ENCODE measurements at places on chromosomes 3 and 15. TPM values are rescaled to one million over a fixed set of nuclear protein-coding genes. Genes with fewer than 3 reads are reported as not detected.

DNA sequence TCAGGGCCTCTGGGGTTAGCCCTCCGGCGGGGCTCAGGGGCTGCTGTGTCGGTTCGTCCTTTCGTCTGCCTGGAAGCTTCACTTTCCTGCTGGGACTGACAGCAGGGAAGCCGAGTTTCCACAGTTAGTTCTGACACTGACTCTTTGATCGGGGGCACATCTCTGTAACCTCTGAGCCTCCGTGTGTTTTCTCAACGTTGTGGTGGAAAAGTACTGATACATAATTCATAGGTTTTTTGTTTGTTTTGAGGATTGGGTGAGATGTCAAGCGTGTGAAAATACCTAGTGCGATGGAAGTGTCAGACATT, 481 bp downstream of the AP4E1 start:
- no peak for DNase-seq
- peaks cover 4% of the 10 kb centered on the region for H3K36me3 ChIP-seq

DNA sequence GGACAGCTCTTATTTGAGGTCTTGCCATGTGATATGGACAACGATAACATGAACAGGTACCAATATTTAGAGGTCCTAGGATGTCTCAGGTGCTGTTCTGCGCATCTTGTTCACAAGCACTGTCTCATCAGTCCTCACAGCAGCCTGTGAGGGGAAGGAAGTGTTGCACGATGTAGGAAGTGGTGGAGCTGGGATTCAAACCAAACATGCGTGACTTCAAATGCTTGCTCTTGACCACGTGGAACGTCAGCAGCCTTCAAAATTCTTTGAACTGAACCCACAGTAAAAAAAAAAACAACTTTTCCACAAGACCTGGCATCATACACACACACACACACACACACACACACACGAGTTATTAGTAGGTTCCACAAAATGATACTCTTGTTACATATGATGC, 153.4 kb upstream of the SMAD3 start:
- peaks cover 12% of the 10 kb centered on the region for H3K4me1 ChIP-seq
- H3K36me3 ChIP-seq, result no peaks in the 10 kb centered on the region
- no peak overlapping the region for H3K4me3 ChIP-seq

DNA sequence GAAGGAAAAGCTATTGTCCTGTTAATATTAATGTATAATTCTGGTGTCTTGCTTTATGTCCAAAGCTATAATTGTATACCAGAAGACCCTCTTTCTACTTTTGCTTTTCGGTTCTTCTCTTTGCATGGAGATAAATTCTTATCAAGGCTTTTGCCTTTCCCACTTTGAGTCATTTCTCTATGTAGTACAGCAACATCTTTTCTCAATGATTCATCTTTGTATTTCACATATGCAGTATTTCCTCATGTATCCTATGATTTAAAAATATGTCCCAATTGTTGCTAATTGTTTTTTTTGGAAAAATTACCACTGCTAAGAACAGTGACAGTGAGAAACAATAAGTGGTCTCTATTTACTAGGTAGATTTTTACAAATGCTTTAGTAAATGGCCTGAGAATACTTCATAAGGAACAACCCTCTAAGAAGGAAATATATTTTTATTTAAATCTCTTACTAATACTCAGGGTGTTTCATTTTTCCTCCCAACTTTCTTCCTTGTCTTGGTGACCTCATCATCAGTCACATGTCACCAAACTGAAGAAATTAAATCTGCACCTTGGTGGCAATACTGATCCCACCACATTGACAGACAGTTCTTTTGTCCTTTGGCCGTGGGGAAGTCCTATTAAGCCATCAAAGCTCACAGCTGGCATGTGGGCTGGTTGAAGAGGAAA, 290.6 kb downstream of the SATB1 start:
- no peak overlapping the region for H3K27ac ChIP-seq
- peaks cover 4% of the 10 kb centered on the region for H3K4me1 ChIP-seq
- no peaks in the 10 kb centered on the region for H3K36me3 ChIP-seq
- H3K27me3 ChIP-seq, result no peaks in the 10 kb centered on the region

DNA sequence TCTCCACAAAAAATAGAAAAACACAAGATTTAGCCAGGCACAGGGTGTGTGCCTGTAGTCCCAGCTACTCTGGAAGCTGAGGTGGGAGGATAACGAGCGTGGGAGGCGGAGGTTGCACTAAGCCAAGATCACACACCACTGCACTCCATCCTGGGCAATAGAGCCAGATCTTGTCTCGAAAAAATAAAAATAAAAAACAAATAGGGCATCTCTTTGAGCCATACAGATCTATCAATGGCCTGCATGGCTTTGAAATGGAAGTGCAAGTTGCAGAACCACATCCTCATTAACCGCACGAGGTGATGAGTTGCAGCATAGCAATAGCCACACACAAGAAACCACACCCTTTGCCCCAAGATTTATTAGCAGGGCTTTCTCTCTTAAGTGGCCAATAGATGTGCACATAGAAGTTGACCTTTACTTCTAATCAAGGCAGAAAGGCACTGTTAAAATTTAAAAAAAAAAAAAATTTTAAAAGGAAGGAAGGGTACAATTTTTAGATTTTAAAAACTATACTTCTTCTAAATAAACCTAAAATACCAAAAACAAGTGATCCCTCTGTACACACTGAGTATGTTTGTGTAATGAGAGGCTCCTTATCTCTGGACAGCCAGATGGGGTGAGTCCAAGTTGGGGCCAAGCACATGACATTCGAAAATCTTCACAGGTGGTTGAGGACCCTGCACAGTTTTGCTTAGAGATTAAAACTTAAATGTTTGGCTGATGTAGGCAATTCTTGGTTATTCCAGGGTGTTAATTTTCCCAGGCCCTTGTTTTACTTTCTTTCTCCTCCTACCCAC, 53.4 kb downstream of the FILIP1L start:
- H3K27ac ChIP-seq, result no peak overlapping the region
- H3K27me3 ChIP-seq, result no peaks in the 10 kb centered on the region
- DNase-seq, result no peak
- H3K4me3 ChIP-seq, result no peak overlapping the region

GRCh38 chr3:94459167-94459566, 396.3 kb downstream of the NSUN3 start:
- H3K27ac ChIP-seq, result no peak overlapping the region
- H3K4me1 ChIP-seq, result no peaks in the 10 kb centered on the region
- DNase-seq, result no peak
- H3K4me3 ChIP-seq, result no peak overlapping the region
- no peaks in the 10 kb centered on the region for H3K27me3 ChIP-seq

DNA sequence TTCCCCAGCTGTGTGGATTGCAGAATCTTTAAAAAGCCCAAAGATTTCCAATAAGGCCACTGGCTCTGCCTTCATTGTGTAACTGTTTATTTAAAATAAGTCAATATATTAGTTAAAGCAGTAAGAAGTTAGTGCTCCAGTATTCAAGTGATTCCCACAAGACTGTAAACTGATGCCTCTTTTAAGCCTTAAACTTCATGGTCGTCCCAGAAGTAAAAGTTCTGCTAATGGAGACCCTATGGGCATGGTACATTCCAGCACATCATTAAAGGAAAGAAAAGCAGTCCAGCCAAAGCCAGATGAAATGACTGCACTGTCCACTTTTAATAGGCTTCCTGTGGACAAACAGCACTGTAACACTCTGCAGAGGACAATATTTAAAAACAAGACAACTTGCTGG, 512.6 kb downstream of the MECOM start:
- H3K4me3 ChIP-seq, result no peak overlapping the region
- peak; percentile 3 for DNase-seq
- H3K27me3 ChIP-seq, result no peaks in the 10 kb centered on the region
- peak overlapping the region; percentile 89 for H3K27ac ChIP-seq

DNA sequence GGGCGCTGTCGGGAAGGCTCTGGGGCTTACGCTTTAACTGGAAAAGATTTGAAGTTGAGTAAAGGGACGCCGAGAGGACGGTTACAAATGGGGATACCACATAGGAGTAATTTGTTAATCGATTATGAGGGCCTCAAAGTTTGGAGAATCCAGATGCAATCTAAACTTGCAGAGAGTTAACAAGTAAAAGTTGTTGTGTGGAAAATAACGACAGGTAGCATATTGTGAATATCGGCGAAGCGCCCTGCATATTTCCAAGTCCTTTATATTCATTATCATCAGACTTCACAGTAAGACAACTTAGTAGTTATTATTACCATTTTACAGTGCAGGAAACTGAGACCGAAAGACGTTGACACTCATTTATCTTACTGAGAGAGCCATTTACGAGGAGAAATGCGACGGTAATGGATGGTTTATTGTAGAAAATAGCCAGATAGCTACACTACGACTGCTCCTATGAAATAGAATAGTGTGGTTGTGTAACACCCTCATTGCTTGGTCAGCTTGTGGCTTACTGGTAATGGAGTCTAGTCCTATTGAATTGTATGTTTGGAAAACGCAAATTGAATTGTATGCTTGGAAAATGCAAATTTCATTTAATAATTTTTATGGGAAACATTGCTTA, 700 bp downstream of the MKRN2 start:
- peak overlapping the region; percentile 91 for H3K27ac ChIP-seq
- no peaks in the 10 kb centered on the region for H3K27me3 ChIP-seq
- peak; percentile 59 for DNase-seq
- no peaks in the 10 kb centered on the region for H3K36me3 ChIP-seq
- peaks cover 5% of the 10 kb centered on the region for H3K4me1 ChIP-seq

- no peak overlapping the region for H3K4me3 ChIP-seq
- H3K27ac ChIP-seq, result no peak overlapping the region
- H3K36me3 ChIP-seq, result peaks cover 3% of the 10 kb centered on the region
- DNase-seq, result no peak
- no peaks in the 10 kb centered on the region for H3K27me3 ChIP-seq
Observed at GRCh38 chr3:48837163-48837562, 10.5 kb downstream of the PRKAR2A start.

- H3K4me1 ChIP-seq, result peaks cover 4% of the 10 kb centered on the region
- no peak overlapping the region for H3K4me3 ChIP-seq
- H3K27me3 ChIP-seq, result no peaks in the 10 kb centered on the region
- peak; percentile 3 for DNase-seq
- no peaks in the 10 kb centered on the region for H3K36me3 ChIP-seq
Observed at GRCh38 chr3:65005486-65005885, 317.7 kb upstream of the ADAMTS9 start.

- H3K4me1 ChIP-seq, result no peaks in the 10 kb centered on the region
- H3K27ac ChIP-seq, result no peak overlapping the region
- peaks cover 5% of the 10 kb centered on the region for H3K27me3 ChIP-seq
Observed at GRCh38 chr3:72068621-72069020, 283.7 kb upstream of the PROK2 start.

DNA sequence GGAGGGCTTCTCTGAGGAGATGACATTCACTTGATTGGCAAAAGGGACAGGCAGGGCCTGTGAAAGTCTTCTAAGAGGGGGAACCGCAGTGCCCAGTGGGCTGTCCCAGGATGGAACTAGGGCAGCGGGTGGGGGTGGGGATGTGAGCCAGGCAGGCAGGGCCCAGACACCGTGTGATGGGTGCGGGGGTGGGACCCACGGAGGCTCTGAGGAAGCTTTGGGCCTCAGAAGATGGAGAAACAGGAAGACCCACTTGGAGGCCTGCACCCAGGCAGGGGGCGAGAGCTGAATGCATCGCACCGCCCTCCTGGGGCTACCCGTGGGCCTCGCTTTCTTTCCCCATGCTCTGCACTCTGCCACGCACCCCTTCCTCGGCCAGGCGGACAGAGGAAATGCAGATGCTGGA, 32.9 kb upstream of the ACAD9 start:
- H3K4me3 ChIP-seq, result no peak overlapping the region
- no peaks in the 10 kb centered on the region for H3K36me3 ChIP-seq
- peaks cover 6% of the 10 kb centered on the region for H3K4me1 ChIP-seq
- DNase-seq, result no peak
- H3K27ac ChIP-seq, result no peak overlapping the region

- H3K36me3 ChIP-seq, result no peaks in the 10 kb centered on the region
- DNase-seq, result no peak
- H3K4me1 ChIP-seq, result no peaks in the 10 kb centered on the region
Observed at GRCh38 chr3:133868186-133868585, 27.5 kb downstream of the RAB6B start.

DNA sequence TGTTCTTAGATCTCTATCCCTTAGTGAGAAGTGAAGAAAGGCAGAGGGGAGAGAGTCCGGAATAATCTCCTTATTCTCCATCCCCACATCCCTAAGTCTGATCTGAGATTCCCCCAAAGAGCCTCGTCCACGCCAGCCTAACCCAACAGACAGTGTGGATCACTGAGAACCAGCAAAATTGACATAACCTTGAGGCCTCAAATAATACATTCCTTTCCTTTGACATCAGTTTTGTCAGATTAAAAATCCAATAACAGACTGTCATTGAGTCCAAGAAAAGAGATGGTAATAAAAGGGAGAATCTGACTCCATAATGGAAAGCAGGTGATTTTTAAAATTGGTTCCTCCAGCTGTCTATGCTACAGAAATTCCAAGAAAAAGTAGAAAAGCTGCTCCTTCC, 7.7 kb upstream of the SIAH2 start:
- DNase-seq, result no peak
- H3K36me3 ChIP-seq, result no peaks in the 10 kb centered on the region
- peaks cover 8% of the 10 kb centered on the region for H3K4me1 ChIP-seq
- H3K27ac ChIP-seq, result no peak overlapping the region
- H3K27me3 ChIP-seq, result no peaks in the 10 kb centered on the region

- H3K27me3 ChIP-seq, result no peaks in the 10 kb centered on the region
- H3K27ac ChIP-seq, result no peak overlapping the region
- H3K4me1 ChIP-seq, result no peaks in the 10 kb centered on the region
Observed at GRCh38 chr3:26589678-26590077, 32.9 kb upstream of the LRRC3B start.

- H3K4me3 ChIP-seq, result no peak overlapping the region
- peaks cover 6% of the 10 kb centered on the region for H3K36me3 ChIP-seq
- H3K4me1 ChIP-seq, result no peaks in the 10 kb centered on the region
- DNase-seq, result peak; percentile 21
- H3K27ac ChIP-seq, result no peak overlapping the region
- H3K27me3 ChIP-seq, result no peaks in the 10 kb centered on the region
Observed at GRCh38 chr3:61601831-61602230, 40.5 kb downstream of the PTPRG start.

DNA sequence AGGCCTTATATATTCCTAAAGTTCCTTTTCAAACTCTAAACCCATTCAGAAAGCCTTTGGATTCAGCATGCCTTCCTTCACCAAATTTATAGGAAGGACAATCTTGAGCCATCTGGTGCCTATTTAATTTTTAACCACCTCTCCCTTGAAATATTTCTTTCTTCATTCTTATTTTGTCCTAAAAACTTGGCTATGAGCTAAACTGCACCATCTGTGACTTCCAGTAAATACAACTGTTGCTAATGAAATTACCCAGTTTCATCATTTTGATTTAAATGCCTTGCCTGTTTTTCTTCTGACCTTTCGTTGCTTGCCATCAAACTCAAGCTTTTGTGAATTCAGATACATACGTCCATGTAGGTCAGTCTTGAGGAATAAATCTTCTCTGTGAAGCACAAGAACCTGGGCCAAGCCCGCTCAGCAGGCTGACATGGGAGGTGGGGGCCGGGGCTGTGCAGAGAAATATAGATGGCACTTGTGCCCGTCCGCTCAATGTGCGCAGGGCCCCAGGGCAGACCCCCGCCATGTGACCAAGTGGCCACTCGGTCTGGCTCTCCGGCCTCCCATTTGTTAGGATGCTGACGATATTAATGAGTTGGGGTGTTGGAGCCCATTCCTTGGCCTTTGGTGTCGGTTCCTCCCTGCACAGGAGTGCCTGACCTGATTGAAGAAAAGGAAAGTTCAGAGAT, 335.9 kb downstream of the VPS13C start:
- H3K4me3 ChIP-seq, result no peak overlapping the region
- H3K27ac ChIP-seq, result no peak overlapping the region
- no peaks in the 10 kb centered on the region for H3K36me3 ChIP-seq
- no peaks in the 10 kb centered on the region for H3K4me1 ChIP-seq
- no peak for DNase-seq
- no peaks in the 10 kb centered on the region for H3K27me3 ChIP-seq

Gene MESP2
- total RNA-seq, result 0.28 TPM

Gene ACP3
- 0.54 TPM for total RNA-seq

Gene MOBP
- not detected for total RNA-seq

Gene DET1
- total RNA-seq, result 9.1 TPM

Gene GPR27
- total RNA-seq, result not detected
